ENCODE measurements at places on chromosomes 2 and 18.

DNA sequence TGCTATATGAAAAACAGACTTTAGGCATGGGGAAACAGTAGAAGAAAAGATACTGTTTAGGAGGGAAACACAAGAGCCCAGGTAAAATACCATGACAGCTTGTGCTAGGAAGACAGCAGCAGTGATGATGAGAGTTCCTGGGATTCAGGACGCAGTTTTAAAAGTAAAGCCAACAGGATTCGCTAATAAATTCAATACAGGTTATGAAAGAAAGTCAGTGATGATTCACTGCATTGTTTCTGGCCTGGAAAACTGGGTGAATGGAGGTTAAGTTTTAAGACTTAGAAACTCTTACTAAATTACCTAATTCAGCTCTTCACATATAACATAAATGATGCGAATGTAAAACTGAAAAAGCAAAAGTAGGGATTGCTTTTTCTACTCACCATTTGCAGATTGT is 27.9 kb upstream of the RNU4ATAC start:
- DNase-seq, result no peak

DNA sequence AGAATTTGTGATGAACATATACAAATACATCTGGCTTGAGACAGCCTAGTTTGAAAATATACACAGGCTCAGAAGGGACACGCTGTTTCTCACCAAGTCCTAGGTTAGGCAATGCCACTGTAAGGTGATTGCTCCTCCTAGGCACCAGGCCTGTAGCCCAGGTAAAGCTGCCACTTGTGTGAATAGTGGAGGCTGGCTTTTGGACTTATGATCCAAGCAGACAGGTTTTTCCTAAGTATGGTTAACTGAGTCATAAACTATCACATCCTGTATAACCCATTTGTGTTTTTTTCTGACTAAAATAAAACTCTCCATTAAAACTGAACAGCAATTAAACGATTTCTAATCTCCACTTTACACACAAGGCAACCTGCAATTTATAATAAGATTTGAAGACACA is 81.0 kb downstream of the SEMA4F start:
- no peak for DNase-seq

GRCh38 chr2:37838541-37839167 is 86.4 kb upstream of the RMDN2 start:
- no peak for DNase-seq

- no peak for DNase-seq
Observed at GRCh38 chr2:109168086-109168485, 39.1 kb downstream of the SH3RF3 start.

- no peak for DNase-seq
Observed at GRCh38 chr2:128467321-128467969, 148.8 kb upstream of the HS6ST1 start.

- no peak for DNase-seq
Observed at GRCh38 chr18:5180254-5180653, 16.8 kb downstream of the AKAIN1 start.

DNA sequence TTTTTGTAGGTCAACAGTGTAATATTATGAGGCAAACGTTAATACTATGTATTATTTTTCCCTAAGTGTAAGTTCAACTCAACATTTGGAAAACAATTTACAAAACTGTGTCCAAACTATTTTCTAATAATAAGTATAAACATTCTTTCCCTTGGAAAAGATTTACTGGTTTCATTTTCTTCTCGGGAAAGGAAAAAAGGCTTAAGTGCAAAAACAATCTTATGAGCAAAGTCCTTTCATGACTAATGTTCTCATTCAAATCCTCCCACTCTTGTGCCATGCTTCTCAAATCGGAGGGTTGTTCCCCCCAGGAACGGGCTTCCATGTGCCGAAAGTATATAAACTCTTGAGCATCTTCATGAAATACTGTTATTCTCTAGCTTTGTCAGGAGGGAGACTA is 19.8 kb upstream of the L3MBTL4 start:
- no peak for DNase-seq

DNA sequence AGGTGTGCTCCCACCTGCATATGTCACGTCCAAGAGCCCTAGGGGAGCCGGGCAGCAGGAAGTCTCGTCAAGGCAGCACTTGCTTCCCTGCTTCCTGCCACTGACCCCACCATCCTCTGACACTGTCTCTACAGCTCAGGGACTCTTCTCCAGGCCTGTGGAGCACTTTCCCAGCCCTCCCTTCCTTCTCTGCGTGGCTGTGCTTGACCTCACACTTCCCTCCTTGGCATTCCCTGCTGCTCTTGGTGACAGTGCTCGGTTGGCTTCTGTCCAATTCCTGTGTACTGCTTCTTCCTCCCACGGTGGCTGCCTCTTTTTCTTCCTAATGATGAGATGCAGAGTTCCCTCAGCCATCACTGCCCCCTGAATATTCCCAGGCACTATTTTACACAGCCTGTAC is 2.8 kb downstream of the CIDEA start:
- no peak for DNase-seq

GRCh38 chr2:99504844-99505584 is 15.2 kb upstream of the REV1 start:
- DNase-seq, result no peak

DNA sequence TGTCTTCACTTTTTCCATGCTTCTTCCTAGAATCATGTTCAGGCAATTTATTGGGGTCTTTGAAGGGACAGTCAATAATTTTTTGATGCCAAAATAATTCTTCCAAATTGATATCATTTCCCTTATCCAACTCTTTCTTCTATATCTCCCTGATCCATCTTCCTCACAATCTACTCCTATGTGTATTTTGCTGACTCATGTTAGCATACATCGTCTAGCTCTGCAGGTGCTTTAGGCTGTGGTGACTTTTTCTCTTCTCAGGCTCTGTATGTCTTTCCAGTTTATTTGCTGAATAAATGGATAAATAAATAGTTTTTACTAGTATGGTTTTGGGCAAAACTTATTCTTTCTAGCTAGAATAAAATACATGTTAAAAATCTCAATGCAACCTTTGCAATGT is 1650.9 kb upstream of the TMEFF2 start:
- no peak for DNase-seq

DNA sequence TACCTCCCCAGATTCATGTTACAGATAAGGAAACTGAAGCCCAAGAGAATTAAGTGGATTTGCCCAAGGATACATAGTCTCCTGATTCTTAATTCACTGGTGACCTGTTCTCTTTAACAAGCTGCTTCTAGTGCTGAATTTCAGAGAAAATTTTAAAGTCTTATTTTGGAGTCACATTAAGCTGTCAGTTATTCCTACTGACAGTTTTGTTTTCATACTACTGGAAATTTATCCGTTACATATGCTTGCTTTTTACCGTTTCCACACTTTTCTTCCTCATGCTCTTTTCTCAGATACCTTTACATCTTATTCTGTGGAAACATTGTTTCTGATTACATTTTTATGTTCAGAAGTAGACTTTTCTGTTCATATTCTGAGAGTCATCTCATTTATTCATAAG is 1.3 kb downstream of the MOB4 start:
- no peak for DNase-seq

GRCh38 chr2:9398881-9399780 is 24.2 kb downstream of the ITGB1BP1 start:
- DNase-seq, result no peak

- no peak for DNase-seq
Observed at GRCh38 chr2:149039213-149039724, 770 bp downstream of the LYPD6B start.

DNA sequence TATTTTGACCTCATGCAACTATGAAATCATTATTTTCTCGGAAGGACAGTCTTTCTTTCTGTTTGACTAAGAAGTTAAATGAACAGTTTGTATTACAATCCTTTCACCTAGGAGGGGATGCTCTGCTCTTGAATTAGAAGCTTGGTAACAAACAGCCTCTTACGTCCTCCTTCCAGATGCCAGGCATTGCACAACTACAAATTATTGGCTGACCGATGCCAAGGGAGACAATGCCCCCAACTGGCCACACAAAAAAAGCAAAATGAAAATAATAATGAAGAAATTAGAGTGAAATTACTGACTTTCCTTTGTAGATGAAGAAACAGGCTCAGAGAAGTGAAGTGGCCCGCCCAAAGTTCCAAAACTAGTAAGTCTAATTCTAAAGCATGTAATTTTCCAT is 177.9 kb downstream of the CYRIA start:
- DNase-seq, result no peak

GRCh38 chr2:172680436-172681068 is 55.1 kb upstream of the RAPGEF4 start:
- DNase-seq, result no peak

GRCh38 chr2:222214885-222215284 is 83.9 kb downstream of the PAX3 start:
- no peak for DNase-seq

DNA sequence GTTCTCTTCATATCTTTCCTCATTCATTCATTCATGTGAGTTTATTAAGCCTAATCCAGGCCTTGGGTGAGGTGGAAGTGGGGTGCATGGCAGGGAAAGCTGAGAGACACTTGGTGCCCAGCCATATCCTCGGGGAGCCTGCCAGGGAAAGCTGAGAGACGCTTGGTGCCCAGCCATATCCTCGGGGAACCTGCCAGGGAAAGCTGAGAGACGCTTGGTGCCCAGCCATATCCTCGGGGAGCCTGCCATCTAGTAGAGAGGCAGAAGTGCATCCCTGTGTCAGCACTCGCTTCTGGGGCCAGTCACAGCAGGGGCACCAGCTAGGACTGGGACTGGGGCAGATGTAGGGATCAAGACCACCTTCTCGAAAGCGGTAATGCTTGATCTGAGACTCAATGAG is 39.4 kb downstream of the DDX18 start:
- DNase-seq, result no peak

DNA sequence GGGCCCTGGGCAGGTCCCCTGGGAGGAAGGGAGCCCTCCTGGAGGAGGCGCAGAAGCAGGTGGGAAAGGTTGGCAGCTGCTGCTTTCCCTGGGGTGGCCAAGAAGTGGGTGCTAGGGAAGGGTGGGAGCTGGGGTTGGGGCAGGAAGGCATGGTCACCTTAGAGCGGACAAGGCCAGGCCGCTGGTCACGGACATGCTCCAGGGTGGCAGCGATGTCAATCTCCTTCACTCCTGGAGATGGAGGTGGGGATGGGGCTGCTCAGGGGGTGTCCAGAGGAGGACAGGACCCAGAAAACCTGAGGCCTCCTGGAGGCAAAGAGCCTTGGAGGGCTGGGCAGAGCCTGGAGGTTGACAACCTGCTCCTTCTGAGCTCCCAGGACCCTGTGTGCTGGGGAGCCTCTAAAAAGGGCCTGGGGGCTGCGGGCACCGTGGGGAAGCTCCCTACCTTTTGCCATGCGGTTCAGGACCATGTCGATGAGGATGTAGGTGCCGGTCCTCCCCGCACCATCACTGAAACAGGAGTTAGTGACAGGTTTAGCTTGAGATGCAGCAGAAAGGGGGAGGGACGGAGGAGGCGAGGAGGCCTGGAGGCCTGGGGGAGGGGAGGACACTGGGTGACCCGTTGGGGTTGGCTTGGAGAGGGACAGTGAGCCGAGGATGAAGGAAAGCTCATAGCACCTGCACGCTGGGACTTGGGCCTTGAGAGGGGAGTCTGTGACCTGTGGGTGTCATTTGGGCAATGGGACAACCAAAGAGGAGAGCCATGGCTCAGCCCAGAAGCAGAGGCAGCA is 11.4 kb downstream of the DNAJB2 start:
- no peak for DNase-seq

DNA sequence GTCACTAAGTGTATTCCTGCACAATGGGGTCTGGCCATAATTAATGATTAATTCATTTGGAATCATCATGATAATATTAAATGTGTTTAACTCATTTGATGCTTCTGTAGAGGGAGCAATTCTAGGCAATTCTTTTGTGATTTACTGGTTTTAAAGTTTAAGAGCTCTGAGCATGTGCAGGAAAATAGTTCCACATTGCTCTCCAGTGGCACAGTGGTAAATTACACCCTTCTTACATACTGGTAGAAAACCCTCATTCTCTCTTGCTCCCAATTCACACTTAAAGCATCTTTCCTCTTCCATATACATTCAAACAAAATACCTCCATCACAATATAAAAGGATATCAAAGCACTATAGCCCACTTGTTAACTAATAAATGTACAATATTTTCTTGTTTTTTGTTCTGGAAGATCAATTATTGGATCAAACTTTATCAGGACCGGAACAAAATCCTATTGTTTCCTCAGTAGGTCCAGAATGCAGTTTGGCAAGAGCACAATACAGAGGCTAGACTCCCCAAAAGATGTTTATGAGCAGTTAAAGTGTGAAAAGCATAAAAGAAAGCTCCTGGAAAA is 844.3 kb downstream of the MBD2 start:
- DNase-seq, result no peak

GRCh38 chr2:239337122-239337876 is 63.5 kb downstream of the HDAC4 start:
- no peak for DNase-seq

GRCh38 chr18:59569390-59569791 is 127.8 kb downstream of the CCBE1 start:
- DNase-seq, result no peak

DNA sequence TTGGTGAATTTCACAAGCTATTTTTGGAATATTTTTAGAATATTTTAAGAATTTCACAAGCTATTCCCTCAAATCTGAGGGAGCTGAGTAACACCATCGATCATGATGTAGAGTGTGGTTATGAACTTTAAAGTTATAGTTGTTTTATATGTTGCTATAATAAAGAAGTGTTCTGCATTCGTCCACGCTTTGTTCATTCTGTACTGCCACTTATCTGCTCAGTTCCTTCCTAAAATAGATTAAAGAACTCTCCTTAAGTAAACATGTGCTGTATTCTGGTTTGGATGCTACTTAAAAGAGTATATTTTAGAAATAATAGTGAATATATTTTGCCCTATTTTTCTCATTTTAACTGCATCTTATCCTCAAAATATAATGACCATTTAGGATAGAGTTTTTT is 15.9 kb downstream of the TYMS start:
- no peak for DNase-seq

- DNase-seq, result no peak
Observed at GRCh38 chr2:191701696-191702095, 23.8 kb downstream of the NABP1 start.

DNA sequence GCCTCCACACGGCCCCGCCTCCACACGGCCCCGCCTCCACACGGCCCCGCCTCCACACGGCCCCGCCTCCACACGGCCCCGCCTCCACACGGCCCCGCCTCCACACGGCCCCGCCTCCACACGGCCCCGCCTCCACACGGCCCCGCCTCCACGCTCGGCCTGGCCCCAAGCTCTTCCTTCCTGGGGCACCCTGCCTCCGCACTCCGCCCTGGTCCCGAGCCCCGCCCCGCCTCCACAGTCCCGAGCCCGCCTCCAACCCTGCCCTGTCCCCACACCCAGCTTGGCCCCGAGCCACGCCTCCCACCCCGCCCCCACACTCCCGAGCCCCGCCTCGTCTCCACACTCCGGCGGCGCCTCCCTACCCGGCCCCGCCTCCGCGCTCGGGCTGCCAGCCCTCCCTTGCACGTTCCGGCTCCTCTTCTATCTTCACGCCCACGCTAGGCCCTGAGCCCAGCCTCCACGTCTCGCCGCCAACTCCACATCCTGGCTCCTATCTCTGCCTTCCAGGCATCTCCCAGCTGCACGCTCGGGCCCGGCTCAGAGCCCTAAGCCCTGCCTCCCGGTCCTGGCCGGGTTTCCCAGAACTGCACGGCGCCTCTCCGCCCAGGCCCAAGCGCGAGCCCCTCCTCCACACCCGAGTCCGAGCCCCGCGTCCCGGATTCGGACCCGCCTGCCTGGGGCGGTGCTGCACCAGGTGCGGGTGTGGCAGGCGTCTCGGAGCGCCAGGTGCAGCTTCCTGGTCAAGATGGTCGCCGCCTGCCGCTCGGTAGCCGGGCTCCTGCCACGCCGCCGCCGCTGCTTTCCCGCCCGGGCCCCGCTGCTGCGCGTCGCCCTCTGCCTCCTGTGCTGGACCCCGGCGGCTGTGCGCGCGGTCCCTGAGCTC is at the start of gene TMEM87B:
TSS of gene TMEM87B (plus strand) at position 423 of the 883 bp plus-strand sequence. CDS start at position 746, 323 bp downstream.
- peak; percentile 96 for DNase-seq

- peak; percentile 70 for DNase-seq
Observed at GRCh38 chr18:2654928-2655177, 673 bp upstream of the SMCHD1 start.

- no peak for DNase-seq
Observed at GRCh38 chr2:173584676-173585458, 230.2 kb downstream of the CDCA7 start.
